ENCODE measurements at places on chromosomes 11 and 22.

- no peak for DNase-seq
Measured at GRCh38 chr11:104522650-104523049, 358.7 kb upstream of the PDGFD start.

- no peak for DNase-seq
Measured at GRCh38 chr11:113760241-113760640, 13.3 kb downstream of the ZW10 start.

GRCh38 chr11:28566339-28567089 lies 458.3 kb downstream of the METTL15 start:
- no peak for DNase-seq

DNA sequence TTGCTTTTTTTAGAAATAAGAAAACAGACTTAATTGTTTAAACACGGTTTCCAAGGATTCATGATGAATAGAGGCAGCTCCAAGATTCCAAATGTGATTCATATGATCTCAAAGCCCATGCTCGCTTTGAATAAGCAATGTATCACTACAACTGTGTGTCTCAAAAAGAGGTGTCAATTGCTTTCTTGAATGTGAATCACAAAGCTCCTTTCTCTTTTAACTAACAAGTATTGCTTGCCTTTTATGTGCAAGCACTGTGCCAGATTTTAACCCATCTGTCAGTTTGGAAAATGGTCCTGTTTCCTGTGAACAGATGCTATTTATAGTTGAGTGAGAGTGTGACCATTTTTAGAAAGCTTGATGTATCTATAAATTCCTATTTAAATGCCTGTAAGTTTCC lies 6.5 kb downstream of the OOSP1 start:
- no peak for DNase-seq

DNA sequence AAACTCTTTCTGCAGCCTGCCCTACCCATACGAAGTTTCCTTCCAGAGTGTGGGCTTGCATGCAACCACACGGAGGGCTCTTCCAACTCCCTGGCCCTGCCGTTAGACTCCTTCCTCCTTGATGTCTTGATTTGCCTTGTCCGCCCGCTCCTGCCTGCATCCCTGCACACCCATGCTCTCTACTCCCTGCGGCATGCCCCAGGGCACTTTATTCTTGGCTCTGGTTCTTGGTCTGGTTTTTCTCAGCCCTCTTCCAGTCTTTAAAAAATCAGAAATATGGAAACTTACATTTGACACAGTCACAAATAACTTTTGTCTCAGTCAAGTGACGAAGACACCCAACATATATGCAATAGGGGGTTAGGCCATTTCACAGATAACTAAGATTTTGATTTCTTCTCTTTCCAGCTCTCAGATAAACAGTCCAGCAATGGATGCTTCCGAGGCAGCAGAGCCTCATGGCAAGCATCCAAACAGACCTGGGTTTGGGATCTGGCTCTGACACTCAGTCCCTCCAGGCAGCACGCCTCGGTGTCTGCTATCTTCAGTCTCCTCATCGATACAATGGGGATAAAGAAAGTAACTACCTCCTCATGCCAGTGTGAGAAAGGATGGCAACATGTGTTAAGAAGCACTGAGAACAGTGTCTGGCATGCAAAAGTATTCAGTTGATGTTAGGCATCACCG lies 15.7 kb upstream of the OPCML start:
- no peak for DNase-seq

- no peak for DNase-seq
Measured at GRCh38 chr11:118892514-118892913, 8.8 kb downstream of the CXCR5 start.

- DNase-seq = no peak
Measured at GRCh38 chr22:29098296-29098695, 25.5 kb downstream of the KREMEN1 start.

DNA sequence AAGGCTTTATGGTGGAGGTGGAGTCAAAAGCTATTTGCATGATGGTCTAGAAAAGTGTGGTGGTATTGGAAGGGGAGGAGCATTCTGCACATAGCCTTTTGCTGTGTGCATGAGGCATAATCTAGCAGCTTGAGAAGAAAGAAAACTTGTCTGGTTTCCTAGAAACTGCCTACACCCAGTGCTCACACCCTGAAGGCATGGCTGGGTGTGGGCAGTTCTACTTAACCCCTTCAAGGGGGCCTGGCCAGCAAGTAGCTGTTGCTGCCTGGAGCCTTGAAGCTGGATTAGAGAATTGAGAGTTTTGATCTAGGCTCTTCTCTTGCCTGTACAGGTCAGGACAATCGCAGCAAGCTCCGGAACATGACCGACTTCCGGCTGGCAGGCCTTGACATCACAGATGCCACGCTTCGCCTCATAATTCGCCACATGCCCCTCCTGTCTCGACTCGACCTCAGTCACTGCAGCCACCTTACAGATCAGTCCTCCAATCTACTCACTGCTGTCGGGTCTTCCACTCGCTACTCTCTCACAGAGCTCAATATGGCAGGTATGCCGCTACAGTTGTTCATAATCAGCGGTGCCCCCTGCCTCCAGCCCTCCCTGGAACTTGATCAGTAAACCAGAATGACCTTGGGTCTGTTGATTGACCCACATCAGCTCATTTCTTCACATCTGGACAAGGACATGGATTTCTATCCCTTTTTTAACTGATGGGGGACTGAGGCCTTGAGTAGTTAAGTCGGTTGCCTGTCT lies 12.2 kb upstream of the GRK2 start:
- DNase-seq = no peak

GRCh38 chr11:113587308-113587739 lies 112.1 kb upstream of the DRD2 start:
- DNase-seq = peak; percentile 19

DNA sequence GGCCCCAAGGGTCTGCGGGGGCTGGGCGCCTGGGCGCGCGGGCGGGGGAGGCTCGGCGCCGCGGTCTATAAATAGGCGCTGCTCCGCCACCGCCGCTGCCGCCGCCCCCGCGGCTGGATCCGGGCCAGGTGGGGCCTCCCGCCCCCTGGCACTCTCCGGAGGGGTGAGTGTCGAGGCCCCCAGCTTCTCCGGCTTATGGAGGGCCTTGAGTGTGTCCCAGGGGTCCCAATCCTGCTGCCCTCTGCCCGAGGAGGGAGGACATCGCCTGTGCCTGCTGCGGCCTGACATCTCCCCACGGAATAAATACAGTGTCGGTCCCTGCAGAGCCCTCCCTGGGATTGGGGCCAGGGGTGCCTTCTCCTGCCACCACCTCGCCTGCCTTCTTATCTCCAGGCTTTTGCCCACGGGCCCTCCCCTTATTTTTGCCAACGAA lies 4.3 kb upstream of the GP1BB start:
- no peak for DNase-seq

DNA sequence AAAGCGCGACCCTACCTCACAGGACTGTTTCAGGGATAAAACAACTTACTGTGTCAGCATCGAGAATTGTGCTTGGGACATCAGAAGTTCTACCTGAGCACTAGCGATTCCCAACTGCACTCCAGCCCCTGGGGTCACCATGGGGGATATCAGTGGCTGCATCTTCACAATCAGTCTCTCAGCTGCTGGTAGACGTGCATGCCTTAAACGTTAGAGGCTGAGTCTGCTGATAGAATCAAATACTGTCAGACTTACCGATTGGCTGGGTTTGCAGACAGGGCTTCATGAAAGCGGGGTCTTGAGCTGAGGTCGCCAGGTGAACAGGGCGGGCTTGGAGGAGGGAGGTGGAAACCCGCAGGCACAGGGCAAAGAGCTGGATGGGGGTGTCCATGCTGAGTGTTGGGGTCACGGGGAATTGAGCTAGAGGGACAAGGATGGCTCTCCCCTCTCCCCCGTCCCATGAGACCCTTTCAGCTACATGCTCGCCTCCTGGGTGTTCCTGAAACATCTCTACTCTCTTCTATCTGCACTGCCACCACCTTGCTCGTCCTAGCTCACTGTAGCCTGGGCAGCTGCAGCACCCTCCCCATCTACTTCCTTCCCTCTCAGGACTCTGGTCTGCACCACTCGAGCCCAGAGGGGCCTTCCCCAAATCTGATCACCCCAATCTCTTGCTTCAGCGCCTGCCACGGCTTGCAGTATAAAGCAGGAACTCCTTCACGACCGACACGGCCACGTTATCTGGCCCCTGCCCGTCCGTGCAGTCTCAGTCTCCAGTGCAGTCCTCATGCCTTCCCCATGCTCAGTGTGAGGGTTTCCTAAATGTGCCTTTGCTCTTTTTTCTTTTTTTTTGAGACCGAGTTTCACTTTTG lies 43.5 kb downstream of the ST14 start:
- no peak for DNase-seq

GRCh38 chr11:88594274-88594950 lies 256.9 kb upstream of the CTSC start:
- no peak for DNase-seq

GRCh38 chr11:64261556-64262080 lies 10.3 kb downstream of the PLCB3 start:
- DNase-seq = no peak

GRCh38 chr22:19666673-19667593 lies 47.4 kb upstream of the SEPTIN5 start:
- DNase-seq = no peak

DNA sequence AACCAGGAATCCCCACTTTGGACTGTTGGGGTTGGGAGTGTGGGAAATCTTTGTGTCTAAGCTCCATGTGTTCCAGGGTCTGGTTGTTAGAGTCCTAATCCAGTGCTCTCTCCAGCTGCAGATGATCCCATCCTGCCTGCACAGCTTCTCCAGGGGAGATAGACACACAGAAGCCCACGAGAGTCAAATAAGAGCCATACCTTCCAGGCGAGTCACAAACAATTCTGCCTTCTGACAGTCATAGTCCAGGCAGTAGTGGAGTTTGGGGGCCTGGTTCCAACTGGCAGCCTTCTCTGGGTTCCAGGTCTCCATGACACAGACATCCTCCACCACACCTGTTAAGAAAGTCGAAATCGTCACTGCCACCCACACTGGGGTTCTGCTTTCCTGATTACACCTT lies 32.1 kb downstream of the SYT13 start:
- no peak for DNase-seq

DNA sequence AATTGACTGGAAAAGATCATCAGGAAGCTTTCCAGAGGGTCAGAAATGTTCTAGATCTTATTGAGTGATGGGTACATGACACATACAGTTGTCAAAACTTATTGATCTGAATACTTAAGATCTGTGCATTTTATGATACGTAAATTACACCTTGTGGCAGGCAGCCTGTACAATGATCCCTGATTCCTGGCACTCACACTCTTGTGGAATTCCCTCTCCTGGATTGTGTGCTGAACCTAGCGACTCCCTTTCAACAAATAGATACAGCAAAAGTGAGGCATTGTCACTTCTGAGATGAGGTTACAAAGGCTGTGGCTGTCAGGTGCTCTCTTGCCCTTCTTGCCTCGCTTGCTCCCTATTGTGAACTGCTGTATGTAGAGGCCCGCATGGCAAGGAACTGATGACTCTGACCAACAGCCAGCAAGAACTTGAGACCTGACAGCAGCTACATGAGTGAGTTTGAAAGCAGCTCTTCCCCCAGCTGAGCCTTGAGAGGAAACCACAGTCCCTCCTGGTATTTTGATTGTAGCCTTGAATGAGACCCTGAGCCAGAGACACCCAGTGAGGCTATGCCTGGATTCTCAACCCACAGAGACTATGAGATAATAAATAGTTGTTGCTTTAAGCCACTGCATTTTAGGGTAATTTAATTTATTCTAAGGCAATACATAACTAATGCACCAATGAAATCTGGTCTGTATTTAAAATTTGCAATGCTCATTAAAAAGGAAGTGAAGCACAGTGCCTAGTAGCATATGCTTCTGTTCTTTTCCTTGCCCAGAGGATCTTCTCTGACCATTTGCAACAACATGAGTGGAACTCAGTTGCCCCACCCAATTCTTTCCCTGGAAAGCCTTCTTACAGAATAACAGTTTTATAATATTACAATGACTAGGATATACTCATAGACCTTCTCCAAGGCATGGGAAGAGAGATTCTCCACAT lies 60.5 kb upstream of the IZUMO1R start:
- DNase-seq = no peak

- DNase-seq = no peak
Measured at GRCh38 chr11:66072081-66072480, 2.0 kb downstream of the PACS1 start.

DNA sequence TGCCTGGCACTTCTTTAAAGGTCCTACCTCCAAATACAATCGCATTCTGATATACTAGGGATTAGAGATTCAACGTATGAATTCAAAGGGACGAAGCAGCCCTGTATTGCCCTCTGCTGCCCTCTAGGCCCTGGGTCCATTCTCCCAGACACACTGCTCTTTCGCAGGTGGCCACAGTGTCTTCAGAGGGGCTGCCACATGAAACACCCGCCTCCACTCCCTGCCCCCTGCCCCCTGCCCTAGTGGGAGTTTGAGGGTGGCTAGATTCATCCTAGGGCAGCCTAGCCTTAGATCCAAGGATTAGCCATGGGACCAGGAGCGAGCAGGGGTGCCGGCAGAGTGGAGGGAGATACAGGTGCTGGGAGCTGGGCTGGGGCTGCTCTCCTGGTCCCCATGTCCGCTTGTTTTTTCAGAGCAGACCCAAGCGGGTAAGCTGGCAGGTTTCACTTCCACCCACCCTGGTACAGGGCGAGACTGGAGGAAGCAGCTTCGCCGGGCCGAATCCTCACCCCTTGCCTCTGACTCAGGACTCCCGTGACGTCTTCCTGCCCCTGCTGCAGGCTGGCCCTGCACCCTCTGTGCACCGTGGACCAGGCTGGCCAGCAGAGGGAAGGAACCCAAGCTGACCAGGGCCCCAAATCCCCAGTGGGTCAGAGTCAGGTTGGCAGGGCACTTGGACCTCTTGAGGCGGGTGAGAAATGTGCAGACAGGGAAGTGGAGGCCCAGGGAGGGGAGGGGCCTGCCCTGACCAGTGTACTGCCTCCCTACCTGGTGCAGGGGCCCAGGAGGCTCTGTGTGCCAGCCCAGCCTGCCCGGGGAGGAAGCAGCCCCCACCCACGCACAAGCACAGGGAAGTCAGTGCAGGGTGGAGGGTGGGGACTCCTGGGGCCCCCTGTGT lies 28.4 kb upstream of the HMOX1 start:
- peak; percentile 39 for DNase-seq

DNA sequence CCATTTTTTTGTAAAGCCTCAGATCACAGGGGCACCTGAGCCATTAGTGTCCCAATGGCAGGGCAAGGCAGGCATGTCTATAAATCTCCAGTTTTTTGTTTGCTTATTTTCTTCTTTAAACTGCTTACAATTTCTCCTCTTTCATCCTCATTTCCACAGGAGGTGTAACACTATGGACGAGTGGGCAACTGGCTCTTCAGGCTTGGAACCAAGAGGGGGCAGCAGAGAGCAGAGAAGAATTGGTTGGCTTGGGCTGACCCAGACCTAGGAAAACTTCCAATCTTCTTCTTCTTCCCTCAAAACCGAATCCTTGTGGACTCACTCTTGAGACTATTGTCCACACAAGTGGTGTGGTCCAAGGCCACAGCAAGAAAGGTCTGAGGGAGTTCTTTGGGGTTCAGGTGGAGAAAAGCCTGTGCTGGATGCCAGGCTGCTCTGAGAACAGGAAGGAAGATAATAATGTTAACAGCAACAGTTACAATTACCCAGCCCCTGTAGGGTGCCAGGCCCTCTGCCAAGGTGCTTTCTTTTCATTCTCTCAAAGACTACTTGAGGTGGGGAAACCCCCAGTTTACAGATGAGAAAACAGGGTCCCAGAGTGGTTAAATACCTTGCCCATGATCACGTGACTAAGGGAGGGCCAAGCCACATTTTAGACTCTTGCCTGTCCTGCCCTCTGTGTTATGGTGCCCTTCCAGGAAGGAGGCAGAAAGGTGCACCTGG lies 70.7 kb upstream of the E2F8 start:
- peak; percentile 53 for DNase-seq

- DNase-seq = no peak
Measured at GRCh38 chr11:4511282-4512245, 29.1 kb downstream of the OR52K1 start.

Data from stimulated activated CD4-positive, alpha-beta T cell treated with anti-CD3 and anti-CD28 coated beads, Interleukin-2, amount 100 ng/mL, for 48 hours (primary cell).